ENCODE measurements at places on chromosomes 11 and 22.

DNA sequence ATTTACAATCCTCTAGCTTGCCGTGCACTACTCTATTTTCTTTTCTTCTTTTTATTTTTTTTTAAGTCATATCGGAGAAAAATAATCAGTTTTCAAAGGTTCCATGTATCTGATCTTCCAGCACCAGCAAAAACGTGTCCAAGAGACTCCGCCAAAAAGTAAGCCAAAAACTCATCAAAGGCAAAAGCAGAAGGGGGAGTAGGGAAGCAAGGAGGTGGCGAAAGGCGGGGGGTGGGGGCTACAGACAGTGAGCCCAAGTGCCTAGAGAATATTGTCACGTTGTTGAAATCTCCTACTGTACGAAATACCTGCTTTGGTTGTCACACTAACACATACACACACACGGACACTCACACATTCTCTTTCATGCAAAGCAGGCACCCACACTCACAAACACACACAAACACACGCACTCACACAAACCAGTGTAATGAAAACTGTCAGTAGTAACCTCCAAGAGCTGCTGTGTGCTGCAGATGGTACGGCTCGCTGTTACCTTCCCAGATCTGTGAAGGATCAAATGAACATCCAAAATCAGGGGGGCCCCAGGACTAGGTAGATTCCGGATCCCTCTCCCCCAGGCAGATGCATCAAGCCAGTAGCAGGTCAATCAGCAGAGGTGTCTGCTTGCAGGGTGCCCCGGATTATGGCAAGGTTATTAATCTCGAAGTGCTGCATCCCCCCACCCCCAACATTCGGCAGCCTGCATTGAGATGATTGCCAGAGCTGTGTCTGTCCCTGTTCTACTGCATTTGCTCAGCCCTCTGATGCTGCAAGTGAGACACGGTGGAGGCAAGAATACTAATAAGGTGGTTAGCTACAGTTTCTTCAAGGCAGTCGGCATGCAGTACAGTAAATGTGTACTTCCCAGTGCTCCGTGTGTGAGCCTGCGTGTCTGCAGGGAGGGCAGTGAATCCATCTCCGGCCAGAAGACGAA lies at the start of gene LRRC4C:
Gene LRRC4C, minus strand, starts transcription at position 188 of the 937 bp plus-strand sequence.
- DNase-seq: no peak

DNA sequence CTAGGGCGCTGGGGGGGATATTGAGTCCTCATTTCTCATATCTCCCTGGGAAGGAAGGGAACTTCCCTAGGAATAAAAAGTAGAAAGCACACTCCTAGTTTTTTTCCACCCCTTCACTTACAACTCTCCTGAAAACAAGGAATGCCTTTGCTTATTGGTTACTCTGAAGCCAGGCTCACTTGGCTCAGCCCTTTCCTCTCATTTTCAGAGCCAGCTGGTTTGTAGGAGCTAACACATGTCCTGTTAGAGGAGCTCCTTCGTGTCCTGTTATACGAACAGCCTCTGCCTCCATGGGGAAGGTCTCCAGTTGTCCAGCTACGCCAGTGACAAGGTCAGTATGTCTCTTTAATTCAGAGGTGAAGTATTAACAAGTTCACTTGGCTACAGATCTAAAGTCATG lies 17.6 kb downstream of the ALKBH8 start:
- no peak for DNase-seq

- no peak for DNase-seq
Observed at GRCh38 chr22:30094804-30095203, 14.5 kb downstream of the HORMAD2 start.

DNA sequence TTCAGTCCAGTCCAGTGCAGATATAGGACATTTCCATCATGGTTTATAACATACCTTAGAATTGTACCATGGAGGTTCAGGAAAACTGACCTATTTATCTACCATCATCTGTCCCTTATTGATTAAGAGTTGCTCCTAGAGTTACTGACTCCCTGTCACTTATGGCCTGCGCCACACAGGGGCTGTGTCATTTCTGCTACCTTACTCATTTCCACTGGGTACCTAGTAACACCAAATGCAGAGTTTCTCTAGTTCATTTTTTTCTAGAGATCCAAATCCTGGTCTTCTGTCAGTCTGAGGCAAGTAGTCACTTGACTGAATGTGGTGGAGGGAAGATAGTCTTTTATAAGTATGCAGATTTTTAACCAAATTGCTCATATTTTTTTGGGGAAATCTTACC lies 59.2 kb downstream of the PDE3B start:
- DNase-seq: no peak

DNA sequence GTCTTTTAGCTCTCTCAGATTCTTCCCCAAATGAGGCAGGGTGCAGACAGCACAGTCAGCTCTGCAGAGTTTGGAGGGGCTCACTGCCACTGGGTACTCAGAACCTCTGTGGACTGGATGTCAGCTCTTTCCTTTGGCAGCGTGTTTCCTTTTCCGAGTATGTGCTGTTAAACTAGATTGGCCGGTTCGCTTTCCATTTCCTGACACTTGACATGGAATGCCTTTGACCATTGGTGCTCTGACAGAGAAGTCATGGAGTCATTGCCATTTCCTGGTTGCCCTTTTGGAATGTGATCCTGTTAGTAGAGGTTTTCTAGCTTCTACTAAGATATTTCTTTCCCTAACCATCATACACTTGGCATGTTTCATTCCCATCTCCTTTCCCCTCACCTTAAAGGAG lies 86.7 kb downstream of the SWAP70 start:
- DNase-seq: no peak

DNA sequence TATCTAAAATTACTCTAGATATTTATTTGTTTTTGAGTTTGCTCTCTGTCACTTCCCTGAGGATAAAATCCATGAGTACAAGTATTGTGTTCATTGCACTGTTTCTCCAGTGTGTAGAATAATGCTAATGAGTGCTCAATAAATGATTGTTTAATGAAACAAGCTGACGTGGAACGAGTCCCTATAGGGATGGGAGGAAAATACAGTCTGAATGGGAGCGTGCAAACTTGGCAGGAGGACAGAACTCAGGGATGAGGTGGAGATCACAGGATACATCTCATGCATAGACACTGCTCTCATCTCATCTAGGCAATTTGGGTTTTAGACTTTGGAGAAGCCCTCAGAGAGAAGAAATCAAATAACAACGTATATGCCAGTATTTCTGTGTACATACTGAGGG lies 58.4 kb upstream of the ZC3H12C start:
- no peak for DNase-seq

DNA sequence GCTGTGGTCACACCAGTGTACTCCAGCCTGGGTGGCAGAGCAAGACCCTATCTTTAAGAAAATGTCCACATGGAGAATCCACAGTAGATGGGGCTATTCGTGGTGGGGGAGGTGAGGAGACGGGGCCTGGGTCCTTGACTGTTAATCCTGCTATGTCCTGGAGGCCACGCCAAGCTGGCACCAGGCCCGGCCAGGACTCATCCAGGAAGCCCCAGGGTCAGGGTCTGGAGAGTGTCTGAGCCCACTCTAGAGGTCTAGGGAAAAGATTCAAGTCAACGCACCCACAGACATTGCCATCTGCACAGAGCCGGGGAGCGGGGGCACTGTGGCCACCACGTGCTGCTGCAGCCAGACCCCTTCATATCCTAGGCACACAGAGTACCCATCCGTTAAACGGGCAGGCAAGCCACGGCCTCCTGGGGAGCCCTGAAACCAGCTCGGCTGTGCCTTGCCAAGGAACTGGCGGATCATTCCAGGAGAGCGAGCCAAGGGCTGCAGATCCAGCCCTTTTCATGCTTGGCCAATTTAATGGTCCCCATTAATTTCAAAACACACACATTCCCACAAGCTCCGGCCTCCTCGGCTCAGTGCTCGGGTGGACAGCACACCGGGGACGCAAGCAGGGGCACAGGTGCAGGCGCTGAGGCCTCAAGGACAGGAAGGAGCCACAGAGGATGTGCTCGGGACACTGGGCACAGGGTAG lies 24.7 kb downstream of the MACROD1 start:
- DNase-seq: no peak
